Caki2 (cell line): ENCODE measurements at places on chromosomes 2 and 18.

- DNase-seq = no peak
Measured at GRCh38 chr2:112621790-112622527, 23.8 kb upstream of the SLC20A1 start.

- DNase-seq = no peak
Measured at GRCh38 chr2:235607546-235608199, 113.8 kb downstream of the AGAP1 start.

GRCh38 chr2:56132138-56132537 lies 51.7 kb upstream of the CCDC85A start:
- DNase-seq = peak; percentile 15

GRCh38 chr2:53768242-53768542 lies 588 bp downstream of the CHAC2 start:
- no peak for DNase-seq

GRCh38 chr2:200337621-200338020 lies 31.1 kb downstream of the SPATS2L start:
- no peak for DNase-seq

DNA sequence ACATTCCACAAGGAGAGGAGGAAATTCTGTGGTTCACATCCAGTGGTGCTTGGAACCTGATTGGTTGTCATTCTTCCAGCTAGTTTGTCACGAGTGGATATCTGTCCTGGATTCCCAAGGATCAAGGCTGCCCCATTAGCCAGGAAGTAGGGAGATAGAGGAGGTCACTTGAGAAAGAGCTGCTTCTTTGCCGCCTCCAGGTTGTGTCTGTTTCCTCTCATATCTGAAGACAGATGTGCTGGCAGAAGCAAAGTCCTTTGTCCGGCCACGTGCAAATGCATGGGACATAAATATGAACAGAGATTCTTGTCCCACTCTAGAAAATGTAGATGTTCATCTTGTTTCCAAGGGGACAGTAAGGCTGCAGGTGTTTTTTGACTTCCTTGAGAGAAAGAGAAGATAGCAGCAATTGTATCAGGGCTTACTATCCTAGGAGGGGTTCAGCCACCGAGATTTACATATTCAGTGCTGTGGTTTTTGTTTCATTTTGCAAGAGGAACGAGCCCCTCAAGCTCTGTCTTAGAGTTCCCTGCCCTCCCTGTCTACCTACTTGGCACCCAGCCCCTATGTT lies 174.4 kb downstream of the RPIA start:
- no peak for DNase-seq

DNA sequence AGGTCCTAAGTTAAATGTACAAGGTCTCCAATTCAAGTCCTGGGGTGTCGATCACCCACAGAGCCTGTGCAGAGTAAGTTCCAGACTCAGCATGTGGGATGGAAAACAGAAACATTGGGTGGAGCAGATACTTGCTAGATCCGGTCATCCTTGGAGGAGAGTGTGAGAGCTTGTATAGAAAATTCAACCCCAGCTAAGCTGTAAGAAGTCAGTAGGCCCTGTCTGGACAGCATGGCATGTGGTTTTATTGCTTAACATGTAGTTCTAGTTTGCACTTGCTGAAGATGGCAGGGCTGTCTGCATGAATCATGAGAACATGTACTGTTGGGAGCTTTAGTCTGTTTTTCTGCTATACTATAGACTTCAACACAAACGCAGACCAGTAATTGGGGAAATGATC lies 189.6 kb upstream of the RMP24 start:
- no peak for DNase-seq

DNA sequence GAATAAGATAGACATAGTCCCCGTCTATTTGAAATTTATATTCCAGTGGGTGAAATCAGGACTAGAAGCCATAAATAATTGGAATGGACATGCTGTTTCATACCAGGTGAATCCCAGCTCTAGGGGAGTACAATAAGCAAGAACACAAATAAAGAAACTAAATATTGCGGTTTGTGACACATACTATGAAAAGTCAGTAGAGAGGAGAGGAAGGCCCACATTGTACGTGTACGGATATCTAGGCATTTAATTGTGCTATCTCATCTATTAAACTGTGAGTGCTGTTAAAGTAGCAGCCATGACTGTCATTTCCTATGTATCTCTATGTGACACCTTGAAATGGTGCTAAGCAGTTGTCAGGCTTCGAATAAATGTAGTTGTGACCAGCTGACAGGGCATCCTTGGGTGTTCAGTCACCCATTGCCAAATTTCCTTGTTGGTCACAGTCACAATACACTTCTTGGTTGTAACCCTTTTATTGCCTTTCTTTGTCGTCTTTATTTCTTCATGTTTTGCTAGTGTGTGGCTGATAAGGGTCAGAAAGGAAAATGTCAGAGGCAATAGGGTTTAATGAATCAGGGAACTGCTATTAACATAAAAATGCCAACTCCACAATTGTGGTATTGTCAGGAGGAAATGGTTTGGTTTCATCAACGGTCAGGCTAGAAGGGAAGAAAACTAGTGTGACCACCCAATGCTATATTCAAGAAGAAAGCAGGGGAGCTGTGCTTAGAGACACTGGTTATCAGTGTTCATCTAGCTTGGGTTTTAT lies 31.5 kb downstream of the CPO start:
- DNase-seq = no peak

DNA sequence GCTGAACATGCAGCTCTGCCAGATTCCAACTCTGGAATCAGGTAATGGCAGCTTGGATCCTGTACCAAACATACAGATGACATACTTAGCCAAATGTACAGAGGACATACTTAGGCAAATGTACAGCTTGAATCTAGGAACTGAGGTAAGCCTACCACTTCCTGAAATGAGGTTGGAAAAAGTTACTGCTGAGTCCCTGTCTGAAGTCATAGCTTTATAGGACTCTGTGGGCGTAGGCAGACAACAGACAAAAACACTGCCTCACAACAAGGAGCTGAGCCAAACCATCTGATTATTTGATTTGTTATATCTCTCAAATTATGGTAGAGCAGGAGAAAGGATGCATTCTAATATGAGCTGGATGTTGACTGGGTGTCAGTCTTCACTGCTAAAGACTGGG lies 290.2 kb upstream of the TCF4 start:
- DNase-seq = no peak
